ENCODE measurements at places on chromosomes 7 and 10.
A peak's percentile ranks its signal among the peaks of the same experiment; 100 is the strongest.

DNA sequence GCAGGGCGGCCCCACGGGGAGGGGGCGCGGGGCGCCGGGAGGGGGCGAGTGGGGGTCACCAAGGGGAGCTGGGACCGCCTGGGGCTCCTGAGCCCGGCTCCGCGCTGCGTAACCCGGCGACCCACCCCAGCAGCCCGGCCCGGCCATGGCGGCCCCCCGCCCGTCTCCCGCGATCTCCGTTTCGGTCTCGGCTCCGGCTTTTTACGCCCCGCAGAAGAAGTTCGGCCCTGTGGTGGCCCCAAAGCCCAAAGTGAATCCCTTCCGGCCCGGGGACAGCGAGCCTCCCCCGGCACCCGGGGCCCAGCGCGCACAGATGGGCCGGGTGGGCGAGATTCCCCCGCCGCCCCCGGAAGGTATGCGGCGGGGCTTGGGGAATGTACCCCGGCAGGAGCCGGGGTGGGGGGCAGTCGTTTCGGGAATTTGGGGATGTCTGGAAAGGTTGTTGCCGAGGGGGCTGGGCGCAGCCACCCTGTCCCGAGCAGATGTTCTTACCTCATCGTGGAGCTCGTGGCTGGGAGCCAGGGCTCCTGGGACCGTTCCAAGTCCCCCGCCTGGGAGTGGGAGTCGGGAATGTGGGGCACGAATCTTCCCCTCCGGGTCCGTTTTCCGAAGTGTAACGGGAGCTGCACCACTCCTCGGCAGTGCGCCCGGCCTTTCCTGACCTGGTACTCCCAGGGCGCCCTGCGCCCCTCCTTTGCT, 431 bp downstream of the ZYX start:
- DNase-seq: no peak

DNA sequence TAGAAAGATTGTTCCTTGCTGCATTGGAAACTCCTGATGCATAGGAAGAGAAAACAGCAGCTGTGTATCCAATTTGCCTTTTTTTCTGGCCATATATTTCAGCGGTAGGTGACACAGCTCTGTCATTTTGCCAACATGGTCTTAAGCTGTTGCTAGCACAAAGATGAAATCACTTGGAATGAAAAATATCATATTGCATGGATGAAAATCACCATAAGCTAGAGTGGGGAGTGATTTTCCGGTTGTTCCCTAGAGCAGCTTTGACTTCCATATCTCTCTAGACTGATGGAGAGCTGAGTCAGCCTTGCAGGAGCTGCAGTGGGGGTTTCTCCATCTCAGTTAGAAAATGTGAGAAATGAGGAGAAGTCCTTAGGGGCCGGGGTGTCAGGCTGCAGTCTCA, 38.3 kb upstream of the BTBD16 start:
- DNase-seq: no peak

- DNase-seq: no peak
These were observed 42.1 kb upstream of the AHR start for GRCh38 chr7:17256375-17256774.

DNA sequence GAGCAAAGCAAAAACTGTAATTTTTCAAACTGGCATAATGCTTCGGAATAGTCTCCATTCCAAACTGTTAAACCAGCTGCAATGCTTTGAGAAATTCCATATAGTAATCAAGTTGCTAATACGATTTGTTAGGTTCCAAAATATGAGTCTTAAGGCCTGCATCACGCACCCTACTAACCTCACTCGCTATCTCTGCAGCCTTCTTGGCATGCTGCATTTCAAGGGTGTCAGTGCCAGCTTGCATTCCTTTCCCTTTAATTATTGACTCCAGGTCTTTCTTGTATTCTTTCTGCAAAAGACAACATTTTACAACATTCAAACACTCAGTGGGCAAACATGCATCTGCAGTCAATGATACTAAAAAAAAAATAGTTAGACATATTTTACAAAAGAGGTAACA, 61.8 kb downstream of the NEBL start:
- no peak for DNase-seq

- no peak for DNase-seq
These were observed 6.6 kb downstream of the TTYH3 start for GRCh38 chr7:2638224-2638991.

GRCh38 chr10:6782378-6782777, 202.3 kb upstream of the PRKCQ start:
- DNase-seq: no peak

DNA sequence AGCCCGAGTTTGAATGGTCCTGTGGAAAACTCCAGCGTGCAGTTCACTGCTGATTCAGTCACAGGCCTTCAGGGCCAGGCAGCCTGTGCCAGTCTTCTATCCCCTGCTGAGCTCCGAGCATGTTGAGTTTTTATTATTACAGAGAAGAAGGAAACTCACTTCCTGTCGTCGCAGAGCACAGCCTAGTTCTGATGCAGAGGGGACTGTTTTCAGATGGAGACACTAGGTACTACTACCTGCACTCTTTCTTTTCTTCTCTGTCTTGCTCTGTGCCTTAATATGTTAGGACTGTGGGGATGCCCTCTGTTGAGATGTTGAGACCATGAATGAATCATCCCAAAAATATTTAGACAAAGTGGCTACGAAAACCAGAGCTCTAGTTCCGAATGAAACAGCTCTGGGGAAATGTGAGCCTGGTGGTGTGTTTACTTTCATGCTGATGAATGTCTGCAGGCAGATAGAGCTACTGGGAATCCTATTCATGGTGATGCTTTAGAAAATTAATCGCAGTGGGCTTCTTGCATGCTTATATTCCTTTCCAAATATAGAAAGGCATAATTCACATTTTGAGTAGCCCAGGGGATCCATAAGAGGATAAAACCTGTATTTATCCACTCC, 29.6 kb downstream of the CASP7 start:
- DNase-seq: no peak

GRCh38 chr10:71771821-71772617, 1.3 kb downstream of the VSIR start:
- DNase-seq: peak; percentile 75

- no peak for DNase-seq
These were observed 3.1 kb upstream of the FAM171A1 start for GRCh38 chr10:15374156-15374555.

GRCh38 chr10:89206402-89207180, 526 bp downstream of the CH25H start:
- DNase-seq: peak; percentile 34

DNA sequence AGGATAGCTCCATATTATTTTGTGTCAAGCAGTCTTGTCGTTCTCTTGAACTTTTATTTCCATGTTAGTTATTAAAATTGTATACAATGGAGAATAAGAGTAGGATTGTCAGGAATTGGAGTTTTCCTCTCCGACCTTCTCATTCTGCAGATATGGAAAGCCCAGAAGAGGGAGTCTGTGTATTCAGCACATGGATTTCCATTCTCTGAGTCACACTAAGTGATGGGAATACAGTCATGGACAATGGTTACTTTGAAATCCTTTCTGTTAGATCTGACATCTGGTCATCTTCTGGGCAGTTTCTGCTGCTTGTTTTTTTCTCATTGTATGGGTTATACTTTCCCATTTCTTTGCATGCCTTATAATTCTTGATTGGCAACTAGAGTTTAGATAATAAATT, 5.0 kb upstream of the TASOR2 start:
- DNase-seq: no peak
